ENCODE measurements at places on chromosomes 2 and 18.

DNA sequence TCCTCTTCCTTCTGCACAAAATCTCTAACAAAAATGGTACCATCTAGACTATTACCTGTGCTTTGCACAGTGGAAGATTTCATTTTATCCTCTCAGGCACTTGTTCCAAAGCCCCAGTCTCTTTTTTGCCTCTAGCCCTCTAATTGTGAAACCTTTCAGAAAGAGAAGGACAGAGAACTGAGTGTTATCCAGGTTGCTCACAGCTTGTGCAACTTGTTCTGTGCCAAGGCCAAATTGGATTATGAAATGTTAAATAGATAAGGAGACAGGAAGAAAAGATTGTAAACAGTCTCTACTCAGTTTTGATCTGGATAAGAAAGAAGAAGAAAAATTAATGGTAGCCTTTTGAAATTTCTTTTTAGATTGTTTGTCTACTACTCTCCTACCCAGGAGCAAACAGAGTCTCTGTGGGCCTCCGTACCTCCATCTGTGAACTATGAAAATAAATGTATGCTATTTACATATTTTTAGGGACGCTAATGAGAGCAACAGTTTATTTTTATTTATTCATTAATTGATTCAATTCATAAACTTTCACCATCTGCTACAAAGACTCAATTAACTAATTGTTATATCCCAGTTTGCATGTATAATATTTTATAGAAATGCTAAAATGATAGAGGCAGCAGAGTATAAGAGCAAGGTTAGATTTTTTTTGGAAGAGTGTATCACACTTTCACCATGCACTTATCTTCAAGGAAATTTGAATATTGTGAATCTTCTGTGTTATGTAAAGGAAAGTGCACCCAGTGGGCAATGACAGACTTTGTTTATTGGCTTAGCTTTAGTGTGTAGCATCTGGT lies 339.0 kb upstream of the ETAA1 start:
- H3K4me1 ChIP-seq: no peaks in the 10 kb centered on the region
- H3K27ac ChIP-seq: no peak overlapping the region
- DNase-seq: no peak
- H3K27me3 ChIP-seq: no peaks in the 10 kb centered on the region
- no peaks in the 10 kb centered on the region for H3K36me3 ChIP-seq

- peak; percentile 47 for DNase-seq
- no peaks in the 10 kb centered on the region for H3K36me3 ChIP-seq
- H3K4me1 ChIP-seq: peaks cover 3% of the 10 kb centered on the region
Observed at GRCh38 chr2:16656784-16657391, 8.7 kb downstream of the CYRIA start.

DNA sequence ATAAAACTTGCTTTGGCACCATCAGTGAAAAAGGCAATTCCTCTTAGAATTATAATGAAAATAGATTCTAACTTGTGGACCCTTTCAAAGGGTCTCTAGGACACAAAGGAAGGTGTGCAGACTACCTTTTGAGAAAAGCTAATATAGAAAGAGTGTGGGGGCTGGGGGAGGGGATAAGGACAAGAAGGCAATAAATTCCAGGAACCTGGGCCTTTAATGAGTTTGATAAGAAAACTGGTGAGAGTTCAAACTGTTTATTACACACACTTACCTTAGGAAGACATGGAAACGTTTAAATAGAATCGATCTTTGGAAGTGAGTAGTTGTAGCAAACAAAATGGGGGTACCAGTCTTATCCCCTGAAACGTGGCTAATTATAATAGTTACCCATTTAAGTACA lies 39.6 kb upstream of the PGAP1 start:
- no peaks in the 10 kb centered on the region for H3K36me3 ChIP-seq
- H3K27me3 ChIP-seq: no peaks in the 10 kb centered on the region
- H3K4me3 ChIP-seq: no peak overlapping the region

DNA sequence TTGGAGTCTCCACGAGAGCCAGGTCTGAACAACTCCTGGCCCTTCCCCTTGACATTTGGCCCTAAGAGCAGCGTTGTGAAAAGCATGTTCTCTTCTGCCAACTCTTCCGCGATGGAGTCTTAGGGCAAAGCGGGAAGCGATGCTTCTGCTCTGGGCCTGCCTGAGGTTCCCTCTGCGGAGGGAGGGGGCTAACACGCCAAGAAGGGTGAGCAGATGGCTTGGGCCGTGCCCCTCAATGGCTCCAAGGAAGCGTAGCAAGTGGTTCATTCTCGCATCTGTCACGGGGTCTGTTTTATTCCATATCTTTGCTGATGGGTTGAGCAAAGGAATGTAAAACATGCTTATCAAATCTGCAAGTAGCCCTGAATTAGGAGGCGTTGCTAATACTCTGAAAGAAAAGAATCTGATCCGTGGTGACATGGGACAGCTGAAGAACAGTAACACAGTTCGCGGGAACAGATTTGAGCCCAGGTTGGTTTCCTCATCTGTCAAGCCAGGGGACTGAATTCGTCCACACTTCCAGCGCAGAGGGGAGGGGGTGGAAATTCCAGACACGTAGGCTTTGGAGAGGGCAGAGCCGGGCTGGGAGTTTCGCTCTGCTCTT lies 38.0 kb downstream of the DNMT3A start:
- H3K27ac ChIP-seq: no peak overlapping the region
- no peaks in the 10 kb centered on the region for H3K27me3 ChIP-seq
- peaks cover 15% of the 10 kb centered on the region for H3K36me3 ChIP-seq

DNA sequence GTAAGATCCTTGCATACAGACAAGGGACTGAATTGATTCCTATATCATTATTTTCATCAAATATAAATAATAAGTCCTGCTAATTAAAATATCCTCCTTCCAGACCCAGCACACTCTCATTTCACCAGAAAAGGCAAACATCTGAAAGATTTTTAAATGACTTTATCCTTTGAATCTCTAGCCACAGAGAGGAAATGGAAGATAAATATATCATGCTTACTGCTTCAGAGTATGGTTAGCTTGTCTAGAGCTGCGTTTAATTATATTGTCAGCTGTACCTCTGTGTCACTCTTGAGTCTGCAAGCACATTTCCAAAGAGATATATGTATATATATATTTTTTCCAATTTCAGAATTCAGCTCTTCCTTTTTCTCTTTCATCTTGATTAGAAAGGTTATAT lies 232.7 kb downstream of the TRIB2 start:
- no peaks in the 10 kb centered on the region for H3K36me3 ChIP-seq
- no peaks in the 10 kb centered on the region for H3K27me3 ChIP-seq
- DNase-seq: no peak
- H3K4me1 ChIP-seq: no peaks in the 10 kb centered on the region
- H3K4me3 ChIP-seq: no peak overlapping the region

DNA sequence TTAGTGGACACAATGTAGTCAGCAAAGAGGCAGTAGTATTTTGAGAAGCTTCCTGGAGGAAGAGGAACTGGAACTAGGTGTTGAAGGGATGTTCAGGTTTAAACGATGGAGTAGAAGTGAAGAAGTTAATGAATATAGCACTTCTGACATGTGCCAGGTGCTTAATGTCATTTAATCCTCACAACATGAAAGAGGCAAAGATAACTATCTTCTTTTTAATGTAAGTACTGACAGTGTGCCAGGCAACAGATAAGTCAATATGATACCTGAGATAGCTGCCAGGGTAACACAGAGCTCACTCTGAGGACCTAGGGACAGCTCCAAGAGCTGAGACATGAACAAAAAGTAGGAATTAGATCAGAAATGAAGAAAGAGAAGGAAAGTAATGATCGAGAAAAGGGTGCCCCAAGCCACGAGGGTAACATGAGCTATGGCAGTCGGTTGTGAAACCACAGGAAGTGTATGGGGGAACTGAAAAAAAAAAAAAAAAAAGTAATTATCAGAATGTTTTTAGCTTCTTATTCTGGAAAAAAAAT lies 140.7 kb downstream of the RNF144A start:
- H3K27me3 ChIP-seq: no peaks in the 10 kb centered on the region
- H3K4me3 ChIP-seq: no peak overlapping the region
- no peak overlapping the region for H3K27ac ChIP-seq
- H3K36me3 ChIP-seq: no peaks in the 10 kb centered on the region
- peaks cover 3% of the 10 kb centered on the region for H3K4me1 ChIP-seq

DNA sequence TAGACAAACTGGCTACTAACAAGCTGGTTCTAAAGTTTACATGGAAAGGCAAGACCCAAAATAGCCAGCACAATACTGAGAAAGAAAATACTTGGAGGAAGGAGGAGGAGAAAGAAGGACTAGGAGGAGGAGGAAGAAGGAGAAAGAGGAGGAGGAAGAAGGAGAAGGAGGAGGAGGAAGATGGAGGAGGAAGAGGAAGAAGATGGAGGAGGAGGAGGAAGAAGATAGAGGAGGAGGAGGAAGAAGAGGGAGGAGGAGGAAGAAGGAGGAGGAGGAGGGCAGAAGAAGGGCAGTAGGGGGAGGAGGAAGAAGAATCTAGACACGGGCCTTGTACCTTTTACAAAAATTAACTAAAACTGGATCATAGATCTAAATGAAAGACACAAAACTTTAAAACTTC lies 92.6 kb downstream of the METTL4 start:
- H3K36me3 ChIP-seq: no peaks in the 10 kb centered on the region
- no peak overlapping the region for H3K4me3 ChIP-seq
- H3K4me1 ChIP-seq: no peaks in the 10 kb centered on the region
- H3K27ac ChIP-seq: no peak overlapping the region
- no peak for DNase-seq

GRCh38 chr2:166376488-166376828 lies 714 bp upstream of the SCN9A start:
- H3K27ac ChIP-seq: peak overlapping the region; percentile 51
- no peaks in the 10 kb centered on the region for H3K4me1 ChIP-seq
- H3K36me3 ChIP-seq: no peaks in the 10 kb centered on the region
- no peaks in the 10 kb centered on the region for H3K27me3 ChIP-seq

DNA sequence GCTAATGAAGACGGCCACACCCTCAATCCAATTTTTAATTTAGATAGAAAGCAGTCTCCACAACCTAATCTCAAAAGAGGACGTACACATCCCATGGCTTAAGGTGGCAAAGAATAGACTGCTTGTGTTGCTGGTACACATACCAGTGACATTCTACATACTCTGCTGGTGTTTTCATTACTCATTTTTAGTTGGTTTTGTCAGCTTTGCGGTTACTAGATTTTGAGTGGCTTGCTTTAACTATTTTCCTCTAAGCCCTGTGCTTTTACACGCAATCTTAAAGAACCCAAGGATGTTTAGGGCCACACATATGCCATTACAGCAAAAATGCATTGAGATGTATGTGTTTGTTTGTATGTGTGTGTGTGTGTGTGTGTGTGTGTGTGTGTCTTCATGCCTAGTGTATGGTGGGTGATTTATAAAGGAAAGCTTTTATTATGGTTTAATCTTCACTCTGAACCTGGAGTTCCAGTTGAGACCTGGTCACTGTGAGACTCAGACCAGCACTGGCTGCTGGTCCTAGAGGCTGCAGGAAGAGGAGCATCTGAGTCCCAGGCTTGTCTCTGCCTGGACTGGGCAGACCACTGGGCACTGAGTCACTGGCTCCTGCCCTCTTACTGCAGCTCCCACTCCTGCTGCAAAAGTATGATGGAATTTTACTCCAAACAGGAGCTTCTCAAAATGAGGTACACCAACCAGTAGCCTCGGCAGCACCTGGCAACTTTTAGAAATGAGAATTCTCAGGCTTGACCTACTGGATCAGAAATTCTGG lies 415.9 kb downstream of the NBAS start:
- H3K4me1 ChIP-seq: no peaks in the 10 kb centered on the region
- H3K4me3 ChIP-seq: no peak overlapping the region
- H3K27me3 ChIP-seq: no peaks in the 10 kb centered on the region
- no peak for DNase-seq

- peaks cover 16% of the 10 kb centered on the region for H3K4me1 ChIP-seq
- no peaks in the 10 kb centered on the region for H3K27me3 ChIP-seq
- no peaks in the 10 kb centered on the region for H3K36me3 ChIP-seq
- DNase-seq: no peak
- no peak overlapping the region for H3K4me3 ChIP-seq
- no peak overlapping the region for H3K27ac ChIP-seq
Observed at GRCh38 chr2:221465776-221466175, 106.3 kb downstream of the EPHA4 start.

GRCh38 chr2:227462972-227463931 lies 8.7 kb upstream of the AGFG1 start:
- no peaks in the 10 kb centered on the region for H3K27me3 ChIP-seq
- peaks cover 19% of the 10 kb centered on the region for H3K4me1 ChIP-seq
- DNase-seq: no peak
- H3K4me3 ChIP-seq: no peak overlapping the region
- no peaks in the 10 kb centered on the region for H3K36me3 ChIP-seq

- no peak overlapping the region for H3K4me3 ChIP-seq
- DNase-seq: no peak
- H3K27me3 ChIP-seq: no peaks in the 10 kb centered on the region
- no peaks in the 10 kb centered on the region for H3K4me1 ChIP-seq
- H3K36me3 ChIP-seq: no peaks in the 10 kb centered on the region
Observed at GRCh38 chr2:80786584-80786983, 482.0 kb upstream of the LRRTM1 start.
